ENCODE measurements at places on chromosomes 7 and 10.

DNA sequence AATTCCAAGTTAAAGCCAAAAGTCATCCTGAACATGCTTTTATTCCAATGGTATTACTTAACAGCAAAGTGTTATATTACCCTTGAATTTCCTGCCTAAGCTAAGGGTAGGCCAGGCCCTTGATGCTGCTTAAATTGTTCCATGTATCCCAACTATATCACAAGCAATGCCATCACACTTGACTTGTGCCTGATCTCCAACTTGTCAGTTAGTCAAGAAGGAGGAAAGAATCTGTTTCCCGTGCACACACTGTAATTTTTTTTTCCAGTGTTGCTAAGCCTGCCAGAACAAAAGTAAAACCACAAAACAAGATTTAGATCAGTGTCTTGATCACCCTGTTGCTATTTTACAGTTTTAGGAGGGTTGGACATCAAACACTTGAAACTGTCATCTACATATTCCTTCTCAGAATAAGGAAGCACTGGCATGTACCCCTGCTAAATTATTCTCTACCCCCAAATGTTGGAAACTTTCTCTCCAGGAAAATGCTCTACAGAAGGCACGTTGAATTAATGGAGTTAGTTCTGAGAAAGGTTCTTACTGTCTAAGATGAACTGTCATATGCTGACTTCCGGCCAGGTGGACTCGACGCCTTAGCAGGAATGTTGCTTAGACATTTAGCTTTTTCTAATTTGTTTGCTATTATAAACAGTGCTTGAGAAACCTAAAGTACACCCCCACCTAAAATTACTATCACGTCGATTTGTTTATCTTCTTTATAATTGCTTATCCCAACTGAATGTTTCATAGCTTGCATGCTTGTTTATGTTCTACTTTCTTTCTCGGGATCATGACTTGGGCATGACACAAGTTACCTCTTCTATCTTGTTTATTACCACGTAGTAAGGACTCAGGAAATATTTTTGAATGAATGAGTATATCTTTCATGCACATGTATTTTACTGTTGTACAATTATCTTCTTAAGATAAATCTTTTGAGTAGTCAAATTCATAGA, 105.5 kb upstream of the ZNF438 start:
- no peak for DNase-seq

DNA sequence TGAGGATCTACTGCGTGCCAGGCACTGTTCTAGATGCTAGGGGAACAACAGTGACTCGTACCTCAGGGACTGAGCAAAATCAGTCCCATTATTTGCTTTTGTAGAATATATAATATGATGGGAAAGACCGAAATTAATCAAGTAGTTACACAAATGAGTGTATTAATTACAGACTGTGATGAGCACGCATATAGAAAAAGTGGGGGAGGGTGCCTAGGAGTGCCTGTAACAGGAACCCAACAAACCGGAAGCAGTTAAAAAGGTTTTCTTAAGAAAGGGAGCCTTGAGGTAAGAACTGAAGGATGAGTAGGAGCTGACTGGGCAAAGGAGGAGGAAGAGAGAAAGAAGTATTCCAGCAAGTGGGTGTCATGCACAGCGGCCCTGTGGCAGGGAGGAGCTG, 28.2 kb upstream of the IL6 start:
- no peak for DNase-seq

GRCh38 chr7:117825132-117825531, 48.1 kb downstream of the CTTNBP2 start:
- no peak for DNase-seq

DNA sequence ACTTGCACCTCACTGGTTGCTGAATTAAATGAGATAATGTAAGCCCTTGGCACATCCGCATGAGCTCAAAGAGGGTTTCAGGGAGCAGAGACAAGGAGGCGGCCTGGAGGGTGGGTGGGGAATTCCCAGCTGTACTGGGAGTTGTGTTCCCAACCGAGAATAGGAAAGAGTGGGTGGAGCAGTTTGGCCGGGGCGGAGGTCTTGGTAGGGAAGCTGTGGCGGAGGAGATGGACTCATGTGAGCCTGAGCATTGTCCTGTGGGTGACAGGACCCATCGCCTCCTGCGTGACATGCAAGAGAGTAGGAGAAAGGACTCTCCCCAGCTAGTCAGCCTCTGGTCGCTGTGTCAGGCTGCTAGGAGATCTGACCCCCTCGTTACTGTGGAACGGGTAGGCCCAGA, 41.0 kb upstream of the SAMD8 start:
- no peak for DNase-seq

DNA sequence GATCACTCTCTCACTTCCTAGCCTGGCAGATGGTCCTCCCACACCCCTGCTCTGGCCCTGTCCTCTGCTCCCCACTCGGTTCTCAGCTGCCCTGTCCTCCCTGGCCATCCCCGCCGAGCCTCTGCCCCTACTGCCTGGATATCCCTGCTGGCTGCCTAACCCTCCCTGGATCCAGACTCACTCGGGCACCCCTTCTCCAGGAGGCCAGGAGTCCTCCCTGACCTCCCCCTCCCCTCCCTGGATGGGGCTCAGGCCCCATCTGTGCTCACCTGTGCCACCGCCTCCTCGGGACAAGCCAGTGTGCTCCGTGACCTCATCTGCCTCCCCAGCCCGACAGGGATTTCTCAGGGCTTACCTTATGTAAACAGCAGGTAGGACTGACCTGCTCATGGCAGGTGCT, 406.1 kb downstream of the TCERG1L start:
- DNase-seq = no peak

GRCh38 chr7:28748933-28749584, 209.1 kb downstream of the TRIL start:
- no peak for DNase-seq

GRCh38 chr10:78214955-78215354, 181.3 kb downstream of the RPS24 start:
- no peak for DNase-seq

DNA sequence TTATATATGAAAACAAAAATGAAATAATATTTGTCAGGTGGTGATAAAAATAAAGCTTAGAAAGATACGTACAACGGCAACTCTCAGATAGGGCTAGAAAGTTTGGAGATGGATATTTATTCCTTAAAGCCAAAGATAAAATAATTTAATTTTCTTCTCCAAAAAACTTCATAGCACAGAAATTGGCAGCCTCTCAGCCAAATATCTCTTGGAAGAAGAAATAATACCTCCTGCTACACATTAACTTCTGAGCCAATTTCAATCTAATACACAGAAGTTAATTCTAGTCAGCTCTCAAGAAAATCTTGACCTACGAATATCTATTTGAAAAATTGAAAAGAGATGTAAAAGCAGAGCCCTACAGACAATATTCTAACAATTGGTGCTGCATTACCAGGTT, 122.4 kb downstream of the TES start:
- no peak for DNase-seq
